ENCODE measurements at places on chromosomes 7 and 10. TPM values are rescaled to one million over a fixed set of nuclear protein-coding genes. Genes with fewer than 3 reads are reported as not detected.

The LIPK gene
- not detected for total RNA-seq

The PNLIPRP2 gene
- total RNA-seq = not detected

The UBE2D4 gene
- 6.8 TPM for total RNA-seq

The EBF3 gene
- total RNA-seq = not detected

The MYO1G gene
- 453 TPM for total RNA-seq

The CUZD1 gene
- total RNA-seq = 3.1 TPM

The GDF10 gene
- not detected for total RNA-seq

The NODAL gene
- not detected for total RNA-seq

The SEMA4G gene
- 0.40 TPM for total RNA-seq

The BTBD16 gene
- not detected for total RNA-seq

The SPAM1 gene
- not detected for total RNA-seq

- peak; percentile 7 for DNase-seq
Observed at GRCh38 chr10:131638880-131639278, 261.9 kb upstream of the PPP2R2D start.

DNA sequence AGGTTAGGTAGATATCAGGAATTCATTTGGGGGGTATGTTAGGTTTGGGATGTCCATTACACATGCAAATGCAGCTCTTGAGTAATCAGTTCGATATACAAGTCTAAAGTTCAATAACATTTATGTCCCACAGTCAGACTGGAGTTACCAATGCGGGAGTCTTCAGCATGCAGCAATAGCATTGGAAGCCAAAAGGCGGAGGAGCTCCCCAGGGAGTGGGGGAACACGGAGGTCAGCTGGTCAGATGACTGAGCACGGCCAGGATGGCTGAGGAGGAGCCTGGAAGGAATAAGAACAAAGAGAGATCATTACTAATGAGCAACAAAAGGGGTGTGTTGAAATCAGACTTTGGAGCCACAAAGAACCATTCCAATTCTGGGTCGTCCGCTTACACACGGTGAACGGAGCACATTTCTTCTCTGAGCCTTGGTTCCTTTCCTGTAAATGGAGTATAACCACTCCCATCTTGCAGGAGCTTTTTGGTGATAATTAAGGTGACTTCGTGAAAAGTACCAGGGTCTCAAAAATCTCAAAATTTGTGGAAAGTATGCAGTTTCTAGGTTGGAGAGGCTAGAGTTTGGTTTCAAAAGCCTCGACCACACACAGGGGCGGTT lies 478 bp upstream of the ZNF22 start:
- DNase-seq = no peak

GRCh38 chr10:79542626-79543025 lies 17.6 kb downstream of the SFTPA2 start:
- no peak for DNase-seq

- peak; percentile 53 for DNase-seq
Observed at GRCh38 chr10:112981553-112981952, 31.5 kb downstream of the TCF7L2 start.

GRCh38 chr10:79488870-79489269 lies 23.5 kb upstream of the EIF5AL1 start:
- no peak for DNase-seq

GRCh38 chr10:48671914-48672595 lies 12.6 kb upstream of the WDFY4 start:
- no peak for DNase-seq

DNA sequence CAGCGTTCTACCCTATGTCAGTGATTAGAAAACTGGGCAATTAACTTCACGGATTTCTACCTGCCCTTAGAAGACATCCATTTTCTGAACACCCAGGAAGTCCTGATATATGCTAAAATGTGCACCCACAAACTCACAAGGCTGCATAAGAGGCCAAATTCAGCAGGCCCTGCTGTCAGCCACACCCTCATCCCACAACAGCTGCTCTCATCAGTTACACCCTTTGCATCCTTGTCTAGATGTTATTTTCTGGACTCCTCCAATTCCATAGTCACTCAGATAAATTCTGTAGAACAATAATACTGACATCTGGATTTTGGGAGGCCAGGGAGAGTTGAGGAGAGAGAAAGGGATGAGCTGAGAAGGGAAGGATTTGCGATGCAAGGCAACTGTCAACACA lies 208.9 kb downstream of the TAX1BP1 start:
- DNase-seq = no peak

DNA sequence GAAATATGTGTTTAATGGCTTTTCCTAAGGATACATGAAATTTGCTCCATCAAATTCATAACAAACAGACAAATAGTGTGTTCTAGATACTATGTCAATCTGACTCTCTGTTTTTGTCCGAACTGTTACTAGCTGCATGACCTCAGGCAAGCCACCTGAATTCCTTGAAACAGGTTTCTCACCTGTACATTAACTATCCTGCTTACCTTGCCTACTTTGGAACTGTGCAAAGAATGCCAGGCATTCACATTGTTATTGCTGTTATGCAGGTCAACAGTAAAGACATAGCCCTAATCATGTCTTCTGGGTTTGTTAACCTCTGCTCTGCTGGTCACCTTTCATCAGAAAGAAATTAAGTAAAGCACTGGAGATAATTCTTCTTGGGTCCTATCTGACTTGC lies 1283.9 kb upstream of the CELF2 start:
- no peak for DNase-seq

DNA sequence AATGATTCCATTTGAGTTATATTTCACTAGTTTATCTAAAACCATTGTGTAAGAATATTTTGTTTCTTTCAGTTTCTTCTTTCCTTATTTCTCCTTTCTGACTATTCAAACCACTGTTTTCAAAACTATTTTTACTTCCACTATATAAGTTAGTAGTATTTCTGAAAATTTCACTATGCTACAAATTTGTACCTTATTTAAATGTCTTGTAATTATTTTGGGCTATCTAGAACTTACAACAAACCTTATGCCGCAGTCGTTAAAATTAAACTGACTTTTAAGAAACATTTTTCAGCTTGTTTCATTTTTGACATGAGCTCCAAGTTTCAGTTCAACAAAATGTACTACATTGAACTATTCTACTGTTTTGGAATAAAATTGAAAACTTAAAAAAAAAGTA lies 1.8 kb downstream of the TFEC start:
- DNase-seq = no peak

DNA sequence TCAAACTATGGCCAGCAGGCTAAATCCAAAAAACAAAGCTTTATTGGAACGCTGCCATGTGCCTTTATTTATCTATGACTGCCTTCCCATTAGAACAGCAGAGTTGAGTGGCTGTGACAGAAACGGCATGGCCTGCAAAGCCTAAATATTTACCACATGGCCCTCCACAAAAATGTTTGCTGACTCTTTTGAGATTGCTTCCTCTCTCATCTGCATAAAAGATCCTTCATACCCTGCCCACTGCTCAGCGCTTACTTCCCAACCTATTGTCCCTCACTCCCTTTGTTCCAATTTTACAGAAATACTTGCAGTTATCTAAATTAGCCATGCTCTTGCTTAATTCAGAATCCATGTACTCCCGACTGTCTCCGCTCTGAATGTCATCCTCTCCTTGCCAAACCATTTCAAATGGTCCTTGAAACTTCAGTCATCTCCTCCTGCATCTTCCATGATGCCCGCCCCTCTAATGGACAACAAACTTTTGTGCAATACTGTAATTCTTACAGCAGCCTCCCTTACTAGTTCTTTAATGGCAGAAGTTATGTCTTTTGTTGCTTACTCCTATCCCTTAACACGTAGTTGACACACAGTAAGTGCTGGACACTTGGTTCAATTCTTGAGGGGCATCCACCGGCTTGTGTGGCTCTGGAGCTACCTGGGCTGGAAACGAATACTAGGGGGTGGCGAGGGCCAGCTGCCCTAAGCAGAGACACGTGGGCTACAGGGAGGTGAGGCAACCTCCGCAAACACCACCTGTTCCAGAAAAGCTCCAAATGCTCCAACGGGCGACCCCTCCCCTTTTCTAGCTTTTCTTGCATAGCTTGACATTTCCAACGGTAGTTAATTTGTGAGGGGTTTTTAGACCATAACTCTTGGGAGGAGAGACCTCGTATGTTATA lies 832 bp downstream of the XRCC2 start:
- DNase-seq = peak; percentile 38

- DNase-seq = no peak
Observed at GRCh38 chr7:19692111-19692828, 16.6 kb downstream of the POLR1F start.

DNA sequence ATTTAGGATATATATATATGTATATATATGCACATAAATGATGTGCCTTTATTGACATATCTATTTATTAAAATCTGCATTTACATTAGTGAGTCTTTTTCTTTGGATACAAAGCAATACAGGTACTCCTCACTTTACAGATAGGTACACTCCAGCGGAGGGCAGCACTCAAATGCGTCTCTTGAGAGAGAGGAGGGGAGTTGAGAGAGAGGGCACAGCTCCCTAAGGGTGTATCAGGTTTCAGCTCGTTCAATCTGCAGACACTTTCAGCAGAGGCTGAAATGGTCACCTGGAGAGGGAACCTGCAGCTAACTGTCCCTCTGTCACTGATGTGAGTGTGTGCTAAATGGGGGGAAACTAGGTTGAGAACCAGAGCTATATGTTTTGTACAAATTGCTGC lies 21.5 kb downstream of the C10orf53 start:
- no peak for DNase-seq

GRCh38 chr7:24304494-24305095 lies 20.6 kb downstream of the NPY start:
- no peak for DNase-seq

- DNase-seq = no peak
Observed at GRCh38 chr7:29123626-29124190, 22.6 kb downstream of the CPVL start.

DNA sequence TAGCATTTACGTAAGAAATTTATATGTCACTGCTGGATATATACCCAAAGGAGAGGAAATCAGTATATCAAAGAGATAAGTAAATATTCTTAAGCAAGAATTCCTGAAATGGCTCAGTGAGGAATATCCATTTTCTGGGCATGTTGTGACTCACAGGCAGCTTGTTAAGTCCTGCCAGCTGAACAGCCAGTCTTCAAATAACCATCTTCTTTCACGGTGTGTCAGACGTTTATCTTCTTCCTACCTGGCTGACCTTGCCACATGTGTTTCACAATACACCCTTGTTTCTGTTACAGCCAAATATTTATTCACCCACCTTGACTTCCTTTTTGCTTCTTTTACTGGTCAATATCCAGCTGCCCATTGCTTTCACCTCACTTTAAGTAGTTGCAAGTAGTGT lies 648.1 kb downstream of the ANKRD7 start:
- DNase-seq = no peak

DNA sequence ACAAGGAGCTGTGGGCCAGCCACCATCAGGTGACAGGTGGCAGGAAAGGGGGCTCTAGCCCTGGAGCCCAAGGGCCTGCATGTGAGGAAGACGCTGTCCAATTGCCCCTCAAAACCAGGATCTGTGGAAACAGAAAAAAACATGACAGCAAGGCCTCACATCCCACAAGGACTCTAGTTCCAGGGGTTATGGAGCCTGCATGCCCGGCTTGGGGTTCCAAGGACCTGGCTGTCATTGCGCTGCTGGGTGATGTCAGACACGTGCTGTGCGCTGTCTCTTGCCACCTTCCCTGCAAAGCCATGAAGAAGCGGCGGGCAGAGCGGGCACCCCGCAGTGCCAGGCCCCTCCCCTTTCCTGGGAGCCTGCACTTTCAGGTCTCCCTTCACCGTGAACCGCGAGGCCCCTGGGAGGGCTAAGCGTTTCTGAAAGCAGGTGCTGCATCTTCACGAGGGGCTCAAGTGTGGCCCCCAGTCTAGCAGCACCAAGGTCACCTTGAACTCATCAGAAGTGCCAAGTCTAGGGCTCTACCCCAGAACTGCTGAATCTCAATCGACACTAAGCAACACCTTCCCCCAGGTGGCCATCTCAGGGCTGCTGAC lies 15.1 kb upstream of the CRYGN start:
- DNase-seq = no peak

- DNase-seq = no peak
Observed at GRCh38 chr10:91907914-91908336, 1.4 kb downstream of the FGFBP3 start.

GRCh38 chr10:132368881-132369635 lies 27.9 kb upstream of the PWWP2B start:
- no peak for DNase-seq

- DNase-seq = no peak
Observed at GRCh38 chr10:87603196-87603595, 56.5 kb upstream of the PAPSS2 start.

- no peak for DNase-seq
Observed at GRCh38 chr7:117780832-117781231, 92.4 kb downstream of the CTTNBP2 start.

DNA sequence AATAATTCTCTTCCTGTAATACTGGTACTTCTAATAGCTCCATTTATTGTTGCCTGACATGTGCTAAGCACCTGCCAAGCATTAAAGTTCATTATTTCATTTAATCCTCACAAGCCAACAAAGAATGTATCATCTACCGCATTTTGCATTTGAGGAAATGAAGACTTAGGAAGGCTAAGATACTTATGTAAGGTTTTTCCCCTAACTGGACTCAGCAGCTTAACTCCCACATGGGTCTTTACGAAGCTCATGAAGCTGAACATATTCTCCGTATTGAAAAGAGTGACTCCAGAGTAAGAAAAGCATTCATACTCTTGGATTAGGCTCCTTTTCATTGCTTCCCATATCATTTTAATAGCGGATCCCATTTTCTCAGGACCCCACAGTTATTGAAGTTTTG lies 155.7 kb upstream of the TMEM72 start:
- no peak for DNase-seq

Data from activated CD8-positive, alpha-beta T cell treated with anti-CD3 and anti-CD28 coated beads, Interleukin-2, amount 10 ng/mL, durations not matched to agents 7 days and 5 days (primary cell).